ENCODE measurements at places on chromosomes 12 and 14.

DNA sequence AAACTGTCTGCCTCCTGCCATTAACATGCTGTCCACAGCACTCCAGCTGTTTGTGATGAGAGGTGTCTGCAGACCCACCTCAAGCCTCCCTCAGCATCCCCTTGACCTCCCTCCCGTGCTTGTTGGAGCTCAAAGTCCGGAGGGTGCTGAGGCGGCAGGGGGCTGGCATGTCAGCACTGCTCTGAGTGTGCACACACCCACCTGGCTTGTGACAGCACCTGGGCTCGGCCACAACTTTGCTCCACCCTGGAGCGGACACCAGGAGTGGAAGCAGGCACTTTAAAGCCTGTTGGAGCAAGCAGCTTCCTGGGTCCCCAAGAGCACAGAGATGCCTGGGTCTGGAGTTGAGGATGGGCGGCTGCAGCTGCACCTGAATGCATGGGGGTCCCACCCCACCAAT is 20.9 kb downstream of the SERPINA3 start:
- no peak for DNase-seq

DNA sequence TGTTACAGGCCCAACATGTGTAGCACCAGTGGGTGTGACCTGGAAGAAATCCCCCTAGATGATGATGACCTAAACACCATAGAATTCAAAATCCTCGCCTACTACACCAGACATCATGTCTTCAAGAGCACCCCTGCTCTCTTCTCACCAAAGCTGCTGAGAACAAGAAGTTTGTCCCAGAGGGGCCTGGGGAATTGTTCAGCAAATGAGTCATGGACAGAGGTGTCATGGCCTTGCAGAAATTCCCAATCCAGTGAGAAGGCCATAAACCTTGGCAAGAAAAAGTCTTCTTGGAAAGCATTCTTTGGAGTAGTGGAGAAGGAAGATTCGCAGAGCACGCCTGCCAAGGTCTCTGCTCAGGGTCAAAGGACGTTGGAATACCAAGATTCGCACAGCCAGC is 8.6 kb downstream of the BCL2L14 start:
- DNase-seq: no peak

DNA sequence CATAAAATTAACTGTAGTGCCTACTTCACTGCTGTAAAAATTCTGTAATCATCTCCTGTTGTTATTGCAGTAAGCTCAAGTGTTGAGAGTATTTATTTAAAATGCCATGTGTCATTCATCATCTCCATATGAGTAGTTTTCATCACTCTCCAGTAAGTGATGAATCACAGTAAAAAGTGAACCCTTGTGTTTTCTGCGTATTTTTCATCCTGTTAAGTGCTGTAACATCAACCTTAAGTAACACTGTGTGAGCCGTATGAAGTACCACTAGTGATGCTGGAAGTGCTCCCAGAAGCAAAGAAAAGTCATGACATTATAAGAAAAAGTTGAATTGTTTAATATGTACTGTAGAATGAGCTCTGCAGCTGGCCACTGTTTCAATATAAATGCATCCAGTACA is 55.4 kb downstream of the SLCO1B3 start:
- no peak for DNase-seq

DNA sequence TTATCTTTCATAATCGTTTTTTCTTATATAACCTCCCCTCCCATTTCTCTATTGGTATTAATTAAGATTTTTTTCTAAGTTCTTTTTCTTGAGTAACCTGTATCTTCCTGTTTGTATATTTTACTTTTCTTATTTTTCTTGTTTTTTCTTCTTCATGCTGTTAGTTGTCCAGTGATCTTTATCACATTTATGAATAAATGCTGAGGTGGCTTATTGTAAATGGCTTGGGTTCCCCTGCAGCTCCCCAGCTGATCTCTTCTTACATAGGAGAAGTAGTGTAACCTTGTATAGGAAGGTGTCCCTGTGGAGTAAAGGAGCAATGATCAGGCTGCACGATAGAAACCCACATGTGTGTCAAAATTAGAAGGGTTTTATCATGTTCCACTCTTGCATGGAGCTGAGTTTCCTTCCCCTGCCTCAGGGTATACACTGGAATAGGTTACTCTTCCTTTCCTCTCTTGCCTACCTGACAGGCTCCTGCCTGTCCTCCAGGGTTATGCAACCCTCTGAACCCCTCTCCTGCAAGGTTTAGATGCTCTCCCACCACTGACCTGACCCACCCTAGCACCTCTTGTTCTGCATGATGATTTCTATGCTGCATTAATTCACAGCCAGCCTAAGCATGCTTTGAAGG is 334.8 kb upstream of the RGS6 start:
- DNase-seq: no peak

GRCh38 chr14:99853206-99853605 is 60.0 kb downstream of the EML1 start:
- no peak for DNase-seq

- DNase-seq: no peak
Measured at GRCh38 chr14:85319101-85319500, 210.8 kb upstream of the FLRT2 start.

- DNase-seq: no peak
Measured at GRCh38 chr12:49367381-49368239, at the start of gene SPATS2. SPATS2 (plus strand) TSS chr12:49367462; CDS start chr12:49461013, 93,551 bp downstream.

GRCh38 chr12:86697916-86698640 is 441.9 kb upstream of the MGAT4C start:
- DNase-seq: no peak

GRCh38 chr14:94581127-94581999 is at the start of gene SERPINA5:
SERPINA5 (plus strand) TSS chr14:94581426; CDS start chr14:94587363, 5,937 bp downstream.
- DNase-seq: no peak

GRCh38 chr14:40222996-40223395 is 790.8 kb upstream of the FBXO33 start:
- DNase-seq: no peak

- DNase-seq: no peak
Measured at GRCh38 chr12:24455811-24456210, 493.1 kb downstream of the BCAT1 start.

DNA sequence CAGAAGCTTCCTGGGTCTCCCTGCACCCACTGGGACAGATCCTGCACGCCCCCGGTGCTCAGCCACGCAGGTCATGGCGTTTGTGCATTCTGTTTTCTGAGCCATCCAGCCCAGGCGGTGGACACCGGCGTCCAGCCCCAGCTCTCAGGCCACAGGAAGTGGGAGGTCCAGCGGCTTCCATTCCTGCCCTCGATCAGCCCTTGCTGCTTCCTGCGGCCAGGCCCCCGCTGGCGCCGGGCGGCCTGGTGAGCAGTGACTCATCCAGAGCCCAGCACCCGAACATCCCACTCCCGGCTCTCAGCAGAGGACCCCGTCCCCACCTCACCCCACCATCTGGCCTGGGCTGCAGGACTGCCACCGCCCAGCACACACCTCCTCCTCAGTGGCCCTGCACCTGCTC is 18.0 kb upstream of the NUDT14 start:
- DNase-seq: no peak

DNA sequence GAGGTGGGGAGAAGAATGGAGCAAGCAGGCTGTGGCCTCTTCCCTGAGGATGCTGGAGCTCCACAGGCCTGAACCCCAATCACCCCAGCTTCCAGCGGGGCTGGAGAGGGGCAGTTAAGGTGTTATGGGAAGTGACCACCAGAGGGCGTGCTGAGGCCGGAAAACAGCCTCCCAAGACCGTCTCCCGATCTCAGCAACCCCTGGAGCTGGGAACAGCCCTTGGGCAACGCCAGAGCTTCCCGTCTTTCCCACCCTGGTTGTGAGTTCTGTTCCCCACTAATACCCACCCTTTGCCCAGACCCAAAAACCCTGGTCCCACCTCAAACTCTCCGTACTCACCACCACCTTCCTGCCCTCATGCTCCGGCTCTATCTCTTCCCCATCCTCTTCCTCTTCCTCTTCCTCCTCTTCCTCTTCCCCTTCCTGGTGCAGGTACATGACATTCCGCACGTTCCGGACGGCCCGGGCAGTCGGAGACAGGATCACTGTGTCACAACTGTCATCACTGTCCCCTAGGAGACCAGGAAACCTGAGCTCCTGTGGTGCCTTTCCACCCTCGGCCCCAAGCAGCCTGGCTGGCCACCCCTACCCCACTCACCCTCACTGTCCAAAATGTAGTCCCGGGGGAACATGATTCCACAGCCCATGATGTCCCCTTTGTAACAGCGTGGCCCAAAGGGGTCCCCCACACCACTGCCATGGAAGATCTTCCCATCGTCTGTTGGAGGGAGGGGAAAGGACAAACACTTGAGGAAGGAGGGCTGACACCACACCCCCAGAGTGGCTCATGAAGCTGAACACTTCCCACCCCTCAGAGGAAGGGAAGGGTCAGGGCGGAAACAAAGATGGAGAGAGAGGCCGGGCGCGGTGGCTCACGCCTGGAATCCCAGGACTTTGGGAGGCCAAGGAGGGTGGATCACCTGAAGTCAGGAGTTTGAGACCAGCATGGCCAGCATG is 12.9 kb downstream of the SPRYD3 start:
- peak; percentile 46 for DNase-seq

- DNase-seq: no peak
Measured at GRCh38 chr12:51270951-51271518, 820 bp upstream of the SMAGP start.

GRCh38 chr14:98198385-98198784 is 1073.6 kb downstream of the BCL11B start:
- no peak for DNase-seq

GRCh38 chr12:64083285-64084210 is 138.5 kb downstream of the KICS2 start:
- no peak for DNase-seq

- DNase-seq: no peak
Measured at GRCh38 chr14:54767139-54767431, 135.5 kb downstream of the GCH1 start.

DNA sequence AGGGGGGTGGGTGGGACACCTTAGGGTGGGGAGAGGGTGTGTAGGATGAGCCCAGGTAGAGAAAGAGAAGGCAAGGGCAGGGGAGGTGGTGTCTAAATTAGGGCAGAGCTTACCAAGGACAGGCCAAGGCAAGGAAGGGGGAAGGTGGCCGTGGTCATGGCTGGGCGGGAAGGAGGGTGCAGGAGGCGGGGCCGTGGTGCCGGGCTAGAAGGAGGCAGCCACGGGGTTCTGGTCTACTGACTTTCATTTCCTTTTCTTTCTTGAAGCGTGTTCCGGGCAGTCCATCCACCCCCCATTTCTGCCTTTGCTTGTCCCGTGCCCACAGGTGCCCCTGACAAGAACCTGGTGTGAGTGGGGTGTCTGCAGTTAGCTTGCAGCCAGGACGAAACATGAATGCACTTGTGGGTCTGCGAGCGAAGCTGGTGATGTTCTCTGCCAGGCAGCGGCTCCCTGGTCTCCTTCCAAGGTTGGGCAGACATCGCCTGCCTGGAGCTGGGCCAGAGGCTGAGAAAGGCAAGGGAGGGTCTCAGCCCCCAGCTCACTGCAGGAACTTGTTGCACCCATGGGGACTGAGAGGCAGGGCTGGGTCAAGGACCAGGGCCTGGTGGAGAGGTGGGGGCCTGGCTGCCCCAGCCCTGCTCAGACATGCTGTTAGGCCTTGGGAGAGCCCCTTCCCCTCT is 58.2 kb downstream of the KIF26A start:
- DNase-seq: peak; percentile 46

Measured in NCI-H1092 (cell line).